ENCODE measurements at places on chromosomes 4 and X.

DNA sequence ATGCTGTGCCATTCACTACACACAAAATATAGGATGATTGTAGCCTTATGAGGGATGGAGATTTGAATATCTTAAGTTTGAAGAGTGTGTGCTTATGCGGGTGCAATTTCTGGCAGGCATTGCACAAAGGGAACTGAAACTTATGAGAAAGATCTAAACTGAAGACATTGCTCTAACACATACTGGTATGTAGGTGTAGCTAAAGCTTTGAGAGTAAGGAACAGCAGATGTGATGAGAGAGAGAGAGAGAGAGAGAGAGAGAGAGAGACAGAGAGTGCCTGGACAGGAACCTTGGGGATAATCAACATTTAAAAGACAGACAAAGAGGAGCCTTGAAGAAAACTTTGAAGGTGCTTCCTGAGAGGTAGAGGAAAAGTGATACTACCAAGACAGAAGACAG lies 379.7 kb downstream of the SPRY1 start:
- DNase-seq = no peak

DNA sequence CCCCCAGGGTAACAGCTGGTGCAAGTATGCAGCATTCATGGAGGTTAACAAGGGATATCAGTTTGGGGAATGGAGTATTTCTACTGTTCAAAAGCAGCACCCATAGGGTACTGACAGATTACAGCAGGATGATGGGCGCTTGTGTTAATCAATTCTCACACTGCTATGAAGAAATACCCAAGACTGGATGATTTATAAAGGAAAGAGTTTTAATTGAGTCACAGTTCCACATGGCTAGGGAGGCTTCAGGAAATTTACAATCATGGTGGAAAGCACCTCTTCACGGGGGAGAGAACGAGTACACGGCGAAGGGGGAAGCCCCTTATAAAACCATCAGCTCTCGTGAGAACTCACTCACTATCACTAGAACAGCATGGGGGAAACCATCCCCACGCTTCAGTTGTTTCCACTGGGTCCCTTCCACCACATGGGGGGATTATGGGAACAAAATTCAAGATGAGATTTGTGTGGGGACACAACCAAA lies 64.1 kb downstream of the TNIP2 start:
- DNase-seq = no peak

GRCh38 chrX:56572975-56573374 lies 9.5 kb downstream of the UBQLN2 start:
- DNase-seq = no peak

DNA sequence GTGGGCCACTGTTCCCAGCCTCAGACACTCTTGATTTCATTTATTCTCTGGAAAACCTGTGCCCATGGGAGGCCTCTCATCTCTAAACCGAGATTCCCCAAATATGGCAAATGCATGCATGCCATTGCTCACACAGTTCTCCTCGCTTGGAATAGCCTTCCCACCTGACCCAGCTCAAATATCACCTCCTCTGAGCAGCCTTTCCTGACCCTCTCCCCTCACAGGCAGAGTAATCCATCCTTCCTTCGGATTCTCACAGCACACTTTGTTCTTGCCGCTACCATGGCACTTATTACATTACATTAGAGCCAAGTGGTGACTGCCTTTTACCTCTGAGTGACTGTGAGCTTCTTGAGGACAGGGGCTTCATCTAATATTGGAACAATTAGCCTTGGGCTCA lies 209.5 kb downstream of the HS6ST2 start:
- DNase-seq = no peak

DNA sequence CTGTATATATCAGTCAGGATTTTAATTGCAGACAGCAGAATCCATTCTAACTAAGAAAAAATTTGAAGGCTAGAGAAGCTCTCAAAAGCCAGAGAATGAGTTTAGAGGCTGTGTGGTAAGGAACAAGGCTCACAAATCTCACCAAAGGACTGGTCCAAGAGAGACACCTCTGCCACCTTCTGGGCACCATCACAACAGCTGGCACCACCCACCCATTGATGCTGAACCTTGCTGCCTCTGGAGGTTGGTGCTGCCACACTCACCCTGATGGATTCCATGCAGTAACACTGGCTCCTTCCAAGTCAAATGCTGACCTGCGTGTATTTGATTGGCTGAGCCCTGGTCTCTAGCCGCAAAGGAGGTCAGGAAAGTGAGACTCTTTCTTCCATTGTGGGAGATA lies 100.8 kb downstream of the BEND2 start:
- no peak for DNase-seq

DNA sequence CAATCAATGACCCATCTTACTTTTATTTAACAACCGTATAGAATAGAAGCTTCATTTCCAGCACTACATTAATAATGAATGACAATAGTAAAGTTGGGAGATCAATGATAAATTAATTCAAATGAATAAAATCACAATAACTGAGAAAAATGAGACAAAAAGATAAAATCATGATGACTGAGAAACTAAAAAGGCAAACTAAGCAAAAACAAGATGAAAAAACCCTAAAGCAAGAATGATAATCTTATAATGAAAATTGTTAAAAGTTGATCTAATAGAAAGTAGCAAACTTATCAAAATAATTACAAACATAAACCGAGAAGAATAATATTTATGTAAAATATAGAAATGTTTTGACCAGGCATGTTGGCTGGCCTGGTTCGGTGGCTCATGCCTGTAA lies 130.4 kb upstream of the INPP4B start:
- DNase-seq = no peak

DNA sequence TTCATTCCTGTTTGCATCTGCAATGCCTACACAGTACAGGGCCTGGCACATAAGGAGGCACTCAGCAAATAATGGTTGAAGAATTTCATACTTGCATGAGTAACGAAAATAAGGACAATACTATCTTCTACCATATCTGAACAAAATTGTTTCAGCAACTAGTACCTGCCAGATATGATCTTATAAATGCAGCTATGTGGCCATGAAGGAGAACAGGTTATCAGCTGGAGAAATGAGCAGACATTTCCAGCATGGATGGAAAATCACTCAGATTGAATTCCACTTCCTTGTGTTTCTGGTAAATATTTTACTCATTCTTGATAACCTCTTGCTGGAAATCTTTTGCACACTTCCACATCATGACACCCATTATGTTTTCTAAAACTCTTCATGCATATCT lies 204.0 kb downstream of the ADAMTS3 start:
- DNase-seq = no peak

- DNase-seq = no peak
These were observed 47.5 kb downstream of the SPATA18 start for GRCh38 chr4:52098618-52099017.
